ENCODE measurements at places on chromosomes 3 and 15.

DNA sequence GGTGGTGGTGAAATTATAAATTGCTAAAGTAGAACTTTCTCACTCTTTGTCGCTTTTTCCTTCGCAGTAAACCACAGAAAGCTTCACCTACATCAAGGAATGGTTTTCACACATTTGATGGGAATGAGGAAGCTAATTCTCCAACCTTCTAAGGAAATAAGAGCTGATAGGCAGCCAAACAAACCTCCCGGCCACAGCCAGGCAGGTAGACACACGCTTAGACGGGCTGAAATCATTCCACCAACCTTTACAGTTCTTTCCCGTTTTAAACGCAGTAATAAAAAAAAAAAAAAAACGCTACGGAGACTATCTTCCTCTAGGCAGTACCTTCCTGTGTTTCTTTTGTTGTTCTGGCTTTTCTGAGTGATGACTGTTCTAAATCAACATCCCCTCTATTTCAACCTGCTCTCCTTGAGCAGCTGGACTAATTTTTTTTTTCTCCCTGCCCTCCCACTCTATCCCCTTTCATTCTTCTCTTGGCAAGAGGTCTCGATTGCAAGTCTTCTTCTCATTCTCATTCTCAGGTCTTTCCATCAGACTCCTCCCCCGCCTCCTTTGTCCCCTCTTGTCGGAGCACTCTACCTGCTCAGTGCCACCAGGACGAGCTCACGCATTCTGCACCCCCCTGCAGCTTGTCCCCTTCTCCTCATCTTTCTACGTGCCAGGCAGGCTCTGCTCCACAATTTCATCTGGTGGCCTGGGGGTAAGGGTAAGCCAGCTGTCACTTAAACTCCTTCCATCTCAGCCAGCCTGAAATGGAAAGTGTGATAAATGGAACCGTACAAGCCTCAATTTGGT lies 391.1 kb upstream of the MDFIC2 start:
- DNase-seq: no peak

- DNase-seq: no peak
Observed at GRCh38 chr3:178761024-178761423, 224.8 kb downstream of the KCNMB2 start.

DNA sequence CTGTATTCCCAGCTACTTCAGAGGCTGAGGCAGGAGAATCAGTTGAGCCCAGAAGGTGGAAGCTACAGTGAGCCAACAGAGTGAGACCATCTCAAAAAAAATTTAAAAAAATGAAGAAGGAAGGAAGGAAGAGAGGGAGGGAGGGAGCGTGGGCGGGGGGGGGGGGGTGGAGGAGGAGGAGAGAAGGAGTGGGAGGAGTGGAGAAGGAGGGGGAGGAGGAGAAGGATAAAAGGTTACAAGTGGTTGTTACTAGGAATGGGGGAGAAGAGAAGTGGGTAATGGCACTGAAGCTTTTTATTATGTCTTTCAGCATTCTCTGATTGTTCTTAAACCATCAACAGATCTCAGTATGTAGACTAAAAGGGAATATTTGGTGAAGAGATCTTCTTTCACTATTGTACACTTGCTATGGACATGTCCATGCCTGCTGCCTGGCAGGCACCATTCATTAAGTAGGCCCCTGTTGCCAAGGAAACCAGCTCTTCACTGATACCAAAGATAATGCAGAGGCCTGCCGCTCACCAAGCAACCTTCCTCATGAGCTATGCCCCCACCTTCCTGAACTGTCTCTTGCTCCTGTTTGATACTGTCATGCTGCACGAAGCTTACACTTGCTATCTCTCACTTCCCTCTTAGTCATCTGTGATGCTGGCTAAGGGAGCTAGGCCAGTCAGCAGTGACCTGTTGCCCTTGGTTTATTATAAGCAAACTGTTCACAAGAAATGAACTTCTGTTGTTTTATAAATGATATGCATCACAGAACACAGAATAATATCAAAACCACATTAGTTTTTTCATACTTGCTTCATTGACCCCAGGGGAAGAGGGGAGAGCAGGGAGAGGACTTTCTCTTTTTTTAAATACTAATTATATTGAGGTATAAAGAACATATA lies 23.1 kb downstream of the EPM2AIP1 start:
- no peak for DNase-seq

DNA sequence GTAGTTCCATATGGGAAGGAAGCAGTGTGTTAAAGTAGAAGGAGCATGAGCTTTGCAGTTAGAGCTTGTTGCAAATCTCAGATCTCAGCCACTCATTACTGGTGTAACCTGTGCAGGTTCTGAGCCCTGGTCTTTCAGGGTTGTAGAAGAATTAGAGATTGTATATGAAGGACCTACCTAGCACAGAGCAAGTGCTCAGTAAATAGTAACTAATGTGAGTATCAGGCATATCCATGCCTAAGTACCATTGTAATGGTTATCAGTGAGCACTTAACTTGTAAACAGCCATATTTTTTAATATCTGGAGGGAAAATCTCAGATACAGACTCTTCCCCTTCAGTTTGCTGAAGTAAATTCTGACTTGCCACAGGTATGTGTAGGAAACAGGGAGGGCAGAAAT lies 59.3 kb downstream of the MAP6D1 start:
- no peak for DNase-seq

DNA sequence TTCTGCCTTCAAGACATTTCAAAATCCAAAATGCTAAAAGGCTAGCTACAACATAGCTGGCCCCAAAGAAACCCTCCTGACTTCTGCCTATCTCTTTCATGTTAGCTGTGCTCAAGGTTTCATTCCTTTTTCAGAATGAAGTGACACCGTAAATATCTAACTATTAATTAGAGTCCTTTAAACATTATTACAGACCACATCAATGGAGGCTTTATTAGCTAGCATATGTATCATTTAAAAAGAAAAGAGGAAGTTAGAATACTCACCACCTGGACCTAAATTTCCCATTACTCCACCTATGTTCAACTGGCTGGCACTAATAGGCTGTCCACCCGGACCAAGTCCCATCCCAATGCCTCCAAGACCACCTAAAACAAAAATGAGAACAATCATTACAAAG lies 24.6 kb downstream of the MYEF2 start:
- DNase-seq: no peak

GRCh38 chr15:52162260-52162659 lies 28.9 kb downstream of the GNB5 start:
- no peak for DNase-seq

DNA sequence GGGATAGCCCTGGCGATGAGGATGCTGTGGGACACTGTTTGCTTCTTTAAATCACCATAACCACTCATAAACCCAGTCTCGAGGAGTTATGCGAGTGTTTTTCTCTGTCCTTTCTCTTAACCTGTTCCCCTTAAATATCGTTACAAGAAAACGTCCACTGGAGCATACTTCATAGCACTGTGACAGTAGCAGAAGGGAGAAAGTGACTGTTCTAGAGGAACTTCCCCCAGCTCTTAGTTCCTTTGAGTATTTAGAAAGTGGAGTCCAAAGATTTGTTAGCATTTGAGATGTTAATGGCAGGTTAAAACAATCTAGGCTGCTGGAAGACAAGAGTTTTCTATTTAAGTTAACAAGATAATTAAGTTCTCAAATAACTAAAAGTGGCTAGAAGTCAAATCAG lies 142.0 kb downstream of the GADL1 start:
- DNase-seq: no peak

- DNase-seq: no peak
Observed at GRCh38 chr3:170555329-170555728, 30.5 kb downstream of the SLC7A14 start.

Measured in muscle of arm (tissue), 14 donors.